ENCODE measurements at places on chromosomes 16 and 17.

DNA sequence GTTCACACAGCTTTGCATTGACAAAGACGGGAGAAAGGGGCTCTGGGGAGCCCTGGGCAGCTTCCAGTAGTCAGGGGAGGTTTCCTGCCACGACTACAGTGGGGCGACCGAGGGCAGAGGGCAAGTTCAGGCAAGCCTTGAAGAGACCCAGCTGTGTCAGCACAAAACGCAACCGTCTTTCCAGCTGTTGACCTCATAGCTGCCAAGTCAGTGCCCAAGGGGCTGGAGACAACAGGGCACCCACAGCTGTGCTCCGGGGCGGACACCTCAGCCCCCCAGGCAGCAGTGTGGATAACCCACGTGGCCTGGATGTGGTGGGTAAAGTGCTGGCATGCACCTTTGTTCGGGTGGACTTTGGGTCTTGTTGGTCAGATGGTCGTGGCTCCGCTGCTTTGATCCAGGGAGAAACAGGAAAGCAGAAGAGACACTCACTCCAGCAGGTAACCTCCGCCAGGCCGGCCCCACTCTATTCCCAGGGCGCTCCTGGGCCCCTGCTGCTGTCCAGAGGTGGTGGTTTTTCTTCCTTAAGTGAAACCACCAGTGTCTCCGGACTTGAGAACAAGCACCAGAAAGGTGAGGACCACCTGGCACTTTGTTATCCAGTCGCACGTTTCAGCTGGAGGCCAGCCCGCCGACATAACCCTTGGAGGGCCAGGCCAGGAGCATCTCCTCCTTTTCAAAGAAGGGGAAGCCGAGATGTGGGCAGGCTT lies 17.6 kb upstream of the CBX2 start:
- DNase-seq: no peak

GRCh38 chr17:37259030-37259735 lies 116.6 kb upstream of the C17orf78 start:
- no peak for DNase-seq

DNA sequence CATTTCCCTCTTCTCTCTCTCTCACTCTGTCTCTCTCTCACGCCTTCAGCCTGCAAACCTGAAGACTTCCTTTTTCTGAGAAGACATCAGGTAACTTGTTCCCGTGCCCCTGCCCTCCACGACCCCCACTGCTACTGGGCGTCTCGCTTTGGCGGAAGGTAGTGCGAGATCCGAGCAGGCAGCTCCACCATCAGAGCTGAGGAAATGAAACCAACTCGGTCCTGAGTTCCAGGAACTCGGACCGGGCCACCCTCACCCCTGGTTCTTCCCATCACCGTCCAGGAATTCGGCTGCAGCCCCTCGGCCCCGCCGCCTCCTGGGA lies 585 bp downstream of the MLKL start:
- DNase-seq: no peak

DNA sequence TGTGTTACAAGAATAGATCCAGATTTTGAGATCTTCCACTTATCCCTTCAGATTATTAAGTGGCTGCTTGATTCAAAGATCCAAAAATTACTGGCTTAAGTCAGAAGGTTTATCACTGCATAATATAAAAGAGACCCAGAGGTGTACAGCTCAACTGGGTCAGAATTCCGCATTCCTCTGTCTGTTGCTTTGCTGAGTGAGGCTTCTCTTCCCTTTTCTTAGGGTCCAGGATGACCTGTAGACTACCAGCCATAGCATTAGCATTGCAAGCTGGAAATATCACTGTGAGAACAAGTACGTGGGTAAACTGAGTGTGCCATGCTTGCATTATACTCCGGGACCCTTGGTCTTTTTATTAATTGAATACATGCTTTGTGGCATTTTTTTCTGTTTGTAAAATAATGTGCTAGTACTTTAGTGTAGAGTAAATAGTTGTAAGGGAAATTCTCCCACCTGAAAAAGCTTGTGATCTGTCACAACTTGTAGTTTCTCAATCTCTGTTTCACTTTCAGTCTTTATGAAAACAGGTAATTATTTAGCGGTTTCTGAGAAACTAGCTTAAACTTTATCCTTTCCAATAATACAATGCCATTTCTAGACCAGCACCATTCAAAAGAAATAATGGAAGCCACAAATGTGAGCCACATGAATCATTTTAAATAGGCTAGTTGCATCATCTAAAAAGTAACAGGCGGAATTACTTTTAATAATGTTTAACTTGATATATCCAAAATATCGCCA lies 61.6 kb downstream of the TNRC6C start:
- no peak for DNase-seq

- DNase-seq: no peak
Observed at GRCh38 chr16:12110361-12111107, 134.0 kb downstream of the SNX29 start.

DNA sequence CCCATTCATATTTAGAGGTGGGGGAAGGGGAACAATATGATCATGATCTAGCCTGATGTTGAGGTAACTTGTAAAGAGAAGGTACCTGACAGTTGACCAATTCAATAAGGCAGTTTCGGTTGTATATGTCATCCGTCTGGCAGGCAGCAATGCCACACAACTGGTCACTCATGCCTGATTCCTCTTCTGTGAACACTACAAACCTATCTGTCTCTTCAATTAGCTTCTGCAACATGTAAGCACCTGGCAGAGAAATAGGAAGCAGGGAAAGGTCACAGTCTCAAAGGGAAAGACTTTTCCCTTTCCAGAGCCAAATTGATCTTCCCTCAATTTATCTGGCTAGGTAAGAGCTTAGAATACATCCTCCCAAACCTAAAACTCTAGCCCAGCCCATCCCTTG lies 10.2 kb upstream of the RSKR start:
- DNase-seq: no peak

- DNase-seq: no peak
Observed at GRCh38 chr16:11835309-11835708, 16.0 kb downstream of the RSL1D1 start.

GRCh38 chr16:49776085-49776595 lies 79.8 kb downstream of the ZNF423 start:
- DNase-seq: no peak

DNA sequence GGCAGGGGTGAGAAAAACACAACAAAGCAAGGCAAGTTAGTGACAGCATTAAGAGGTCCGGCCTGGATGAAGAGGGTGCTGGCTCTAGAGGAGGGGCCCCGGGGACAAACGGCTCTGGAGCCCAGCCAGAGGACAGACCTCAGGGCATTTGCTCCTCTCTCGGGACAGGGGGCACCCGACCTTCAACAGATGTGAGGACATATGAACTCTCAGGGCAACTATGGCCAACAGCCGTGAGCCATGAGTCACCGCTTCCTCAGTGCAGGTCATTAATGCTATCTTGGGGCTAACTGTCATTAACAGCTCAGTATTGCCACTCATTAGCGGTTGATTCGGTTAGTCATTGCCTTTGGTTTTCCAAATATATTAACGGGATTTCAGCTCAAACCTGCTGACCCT lies 9.7 kb upstream of the ARL5C start:
- DNase-seq: no peak

DNA sequence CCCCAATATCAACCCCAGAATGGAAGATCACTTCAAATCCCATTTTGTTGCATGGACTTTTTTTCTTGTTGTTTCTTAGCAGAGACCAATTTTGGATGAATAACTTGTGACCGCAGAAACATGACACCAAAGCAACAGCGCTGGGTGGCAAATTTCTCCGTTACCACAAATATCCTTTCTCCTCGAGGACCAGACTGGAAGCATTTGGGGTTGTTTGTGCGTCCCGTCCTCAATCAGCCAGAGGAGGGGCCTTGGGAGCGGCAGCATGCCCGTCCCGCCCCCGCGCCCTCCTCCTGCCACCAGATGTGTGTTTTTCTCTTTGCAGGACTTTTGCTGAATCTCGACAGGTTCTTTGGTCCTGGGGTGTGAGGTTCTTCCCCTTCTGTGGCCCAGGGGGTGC lies 282.5 kb upstream of the FOXF1 start:
- DNase-seq: no peak

- no peak for DNase-seq
Observed at GRCh38 chr16:29857133-29857760, 5.8 kb downstream of the CDIPT start.

DNA sequence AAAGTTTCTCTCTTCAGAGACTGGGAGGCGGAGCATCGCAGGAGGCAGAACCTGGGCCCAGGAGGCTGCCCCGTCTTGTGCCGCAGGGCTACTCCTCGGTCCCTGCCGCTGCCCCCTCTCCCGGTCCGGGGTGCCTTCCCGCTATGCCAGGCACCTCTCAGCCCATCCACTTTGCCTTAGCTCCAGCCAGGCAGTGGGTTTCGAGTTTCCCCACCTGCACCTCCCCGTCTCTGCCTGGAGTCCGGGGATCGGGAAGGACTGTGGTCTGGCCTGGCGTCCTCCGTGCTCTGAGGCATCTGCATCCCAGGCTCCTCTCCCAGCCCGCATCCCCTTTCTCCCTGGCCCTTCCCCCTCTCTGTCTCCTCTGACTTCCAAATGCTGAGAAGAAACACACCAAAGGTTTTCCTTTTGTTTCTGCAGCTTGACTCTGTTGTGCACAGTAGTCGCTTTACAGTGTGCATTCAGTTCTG lies 26.8 kb upstream of the PIK3R6 start:
- no peak for DNase-seq

DNA sequence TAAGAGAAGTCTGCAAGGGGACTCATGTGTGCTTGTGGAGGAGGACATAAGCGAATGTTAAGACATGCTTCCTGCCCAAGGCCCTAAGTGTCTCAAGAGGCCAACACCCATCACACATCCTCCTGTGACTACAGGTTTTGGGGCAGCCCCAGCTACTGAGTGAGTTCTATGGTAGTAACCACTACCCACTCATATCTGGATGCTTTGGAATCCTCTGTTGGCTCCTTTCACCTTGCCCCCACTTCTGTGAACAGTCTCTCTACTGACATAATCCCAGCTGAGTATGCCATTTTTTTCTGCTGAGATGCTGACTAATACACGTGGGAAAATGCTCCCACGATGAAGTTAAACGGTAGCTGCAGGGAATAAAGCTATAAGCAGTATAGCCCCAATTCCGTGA lies 153.5 kb downstream of the VPS53 start:
- DNase-seq: no peak

GRCh38 chr17:28416703-28417311 lies 10.8 kb upstream of the SLC46A1 start:
- DNase-seq: peak; percentile 40

- DNase-seq: no peak
Observed at GRCh38 chr16:155031-155398, 2.6 kb downstream of the HBZ start.

GRCh38 chr17:77286641-77287431 lies 146.1 kb downstream of the SEC14L1 start:
- peak; percentile 22 for DNase-seq

- no peak for DNase-seq
Observed at GRCh38 chr17:47179141-47179540, 10.0 kb downstream of the CDC27 start.

DNA sequence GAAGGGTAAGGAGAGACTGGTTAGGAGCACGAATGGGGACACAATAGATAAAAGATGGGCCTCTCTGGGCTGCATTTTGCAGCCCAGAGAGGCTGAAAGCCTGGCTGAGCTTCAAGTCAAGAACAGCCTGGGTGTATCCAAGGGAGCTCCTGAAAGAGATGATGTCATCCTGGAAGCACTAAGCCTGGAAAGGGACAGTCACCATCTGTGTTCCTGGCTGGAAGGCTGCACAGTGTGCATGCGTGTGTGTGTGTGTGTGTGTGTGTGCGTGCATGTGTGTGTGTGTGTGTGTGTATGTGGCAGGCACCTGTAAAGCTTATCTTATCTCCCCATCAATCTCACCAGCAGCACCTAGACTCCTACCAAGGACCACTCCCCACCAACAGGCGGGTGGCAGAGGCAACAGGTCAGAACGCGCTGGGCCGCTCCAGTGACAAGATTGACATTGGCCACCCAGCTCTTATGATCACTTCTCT lies 44.1 kb downstream of the COG7 start:
- DNase-seq: peak; percentile 86

GRCh38 chr17:39939106-39939505 lies 11.6 kb downstream of the LRRC3C start:
- DNase-seq: peak; percentile 30

DNA sequence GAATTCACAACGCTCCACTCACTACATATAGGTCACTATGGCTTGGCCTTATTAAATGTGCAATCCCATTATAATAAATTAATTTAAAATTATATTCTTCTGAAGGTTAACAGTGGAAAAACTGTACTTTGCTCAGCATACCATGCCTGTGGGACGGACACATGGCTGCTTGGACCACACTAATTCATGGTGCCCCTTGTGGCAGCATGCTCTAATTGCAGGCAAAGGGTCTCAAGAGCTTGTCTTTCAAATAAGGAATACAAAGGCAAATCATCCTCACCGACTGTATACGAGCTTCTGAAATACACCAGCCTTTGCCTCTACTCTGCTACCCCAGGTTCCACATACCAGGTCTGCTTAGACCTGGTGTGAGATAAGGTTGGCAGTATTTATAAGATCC lies 11.7 kb downstream of the SMPD3 start:
- no peak for DNase-seq

GRCh38 chr17:75313941-75314551 lies 24.8 kb upstream of the SLC25A19 start:
- DNase-seq: no peak

DNA sequence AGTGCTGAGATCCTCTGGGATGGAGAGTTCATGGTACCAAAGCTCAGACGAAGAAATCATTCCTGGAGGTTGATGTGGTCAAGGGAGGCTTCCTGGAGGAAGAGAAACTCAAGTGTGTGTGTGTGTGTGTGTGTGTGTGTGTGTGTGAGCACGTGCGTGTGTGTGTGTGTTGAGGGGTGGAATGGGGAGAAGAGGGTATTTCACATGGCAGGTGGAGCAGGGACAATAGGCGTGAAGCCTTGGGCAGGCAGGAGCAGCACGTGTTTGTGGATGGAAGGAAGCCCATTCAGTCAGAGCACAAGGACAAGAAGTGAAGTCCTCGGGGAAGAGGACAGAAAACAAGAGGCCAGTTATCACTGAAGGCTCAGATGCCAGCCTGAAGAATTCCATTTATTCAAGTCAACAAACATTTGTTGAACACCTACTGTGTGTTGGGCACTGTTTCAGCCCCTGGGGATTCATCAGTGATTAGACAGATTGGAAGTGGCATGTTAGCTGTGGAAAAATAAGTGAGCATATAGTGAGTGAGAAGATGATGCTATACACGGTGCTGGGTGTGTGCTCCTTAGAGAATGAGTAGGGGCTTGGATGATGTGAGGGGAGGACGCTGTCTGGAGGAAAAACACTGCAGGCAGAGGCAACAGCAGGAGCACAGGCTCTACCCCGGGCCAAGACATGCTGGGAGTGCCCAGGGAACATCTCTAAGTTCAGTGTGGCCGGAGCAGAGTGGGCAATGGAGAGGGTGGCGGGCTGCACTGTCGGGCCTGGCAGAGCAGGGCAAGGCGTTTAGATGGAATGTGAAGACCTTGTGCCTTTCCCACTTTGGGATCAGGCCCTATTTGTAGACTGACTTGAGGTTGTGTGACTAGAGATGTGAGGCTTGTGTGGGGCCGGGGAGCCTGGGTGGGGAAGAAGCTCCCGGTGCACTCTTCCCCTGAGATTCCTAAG lies 267.1 kb downstream of the CBLN1 start:
- DNase-seq: no peak

- DNase-seq: no peak
Observed at GRCh38 chr17:42579794-42580551, 2.4 kb upstream of the PSMC3IP start.

Measured in brain (organoid and tissue), 16 donors.